ENCODE measurements at places on chromosomes 12 and 14.

DNA sequence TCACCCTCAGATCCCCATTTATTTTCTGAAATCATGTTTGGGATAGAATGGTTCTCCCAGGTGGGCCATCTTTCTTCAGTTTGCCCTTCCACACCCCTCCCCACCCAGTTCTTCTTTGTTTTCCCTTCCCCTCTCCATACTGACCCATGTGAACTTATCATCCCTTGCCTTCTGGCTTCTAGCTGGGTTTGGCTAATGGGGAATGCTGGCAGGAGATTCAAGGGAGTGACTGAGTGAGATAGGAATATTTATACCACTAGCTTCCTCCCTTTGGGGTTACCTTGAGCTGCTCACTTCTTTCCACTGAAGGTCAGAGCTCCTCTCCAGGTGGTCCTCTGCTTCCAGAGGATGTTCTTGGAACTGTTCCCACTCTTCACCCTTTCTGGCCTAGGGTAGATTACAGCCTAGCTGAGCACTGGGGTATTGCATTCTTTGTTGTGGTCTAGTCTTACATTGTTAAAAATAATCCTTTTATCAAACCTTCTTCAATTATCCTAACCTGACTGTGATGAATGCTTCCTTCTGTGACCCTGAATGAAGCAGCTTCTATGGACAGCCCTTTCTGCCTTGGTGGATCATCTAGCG, 88.3 kb upstream of the ATP2B1 start:
- no peak for DNase-seq

DNA sequence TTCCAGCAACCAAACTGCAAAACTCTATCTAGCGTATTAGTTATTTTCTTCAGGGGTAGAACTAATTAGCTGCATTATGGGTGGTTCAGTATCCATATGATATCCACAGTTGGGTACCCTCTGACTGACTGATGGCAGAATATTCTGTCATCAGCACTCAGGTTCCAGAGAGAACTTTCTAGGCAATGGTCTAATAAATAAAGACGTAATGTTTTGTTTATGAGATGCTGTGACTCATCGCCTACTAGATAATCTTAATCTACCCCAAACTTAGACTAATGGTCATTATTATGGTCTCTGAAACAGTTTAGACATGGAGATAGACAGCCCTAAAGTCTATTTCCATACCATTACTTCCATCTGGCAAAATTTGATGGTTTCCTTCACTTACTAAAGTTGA, 220.1 kb downstream of the MED13L start:
- no peak for DNase-seq

- DNase-seq: no peak
Measured at GRCh38 chr12:113416091-113416754, 6.0 kb upstream of the SDSL start.

- DNase-seq: no peak
Measured at GRCh38 chr14:103740991-103741689, 25.5 kb downstream of the ZFYVE21 start.

DNA sequence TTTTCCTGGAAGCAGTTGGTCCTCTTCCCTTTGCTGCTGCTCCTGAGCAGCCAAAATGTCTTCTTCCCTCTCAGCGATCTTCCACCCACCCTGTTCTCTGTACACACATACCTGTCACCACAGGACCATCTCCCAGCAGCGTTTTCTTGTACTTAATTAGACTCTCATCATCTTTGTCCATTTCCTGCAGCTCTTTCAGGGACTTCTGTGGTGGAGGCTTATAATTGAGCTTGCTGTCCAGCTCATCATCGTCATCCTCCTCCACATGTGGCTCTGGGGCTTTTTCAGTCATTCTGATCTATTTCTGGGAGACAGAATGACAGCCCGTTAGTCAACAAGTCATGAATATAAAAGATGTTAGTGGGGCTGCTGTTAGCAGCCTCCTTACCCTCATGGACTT, 11.0 kb downstream of the ARHGDIB start:
- no peak for DNase-seq

DNA sequence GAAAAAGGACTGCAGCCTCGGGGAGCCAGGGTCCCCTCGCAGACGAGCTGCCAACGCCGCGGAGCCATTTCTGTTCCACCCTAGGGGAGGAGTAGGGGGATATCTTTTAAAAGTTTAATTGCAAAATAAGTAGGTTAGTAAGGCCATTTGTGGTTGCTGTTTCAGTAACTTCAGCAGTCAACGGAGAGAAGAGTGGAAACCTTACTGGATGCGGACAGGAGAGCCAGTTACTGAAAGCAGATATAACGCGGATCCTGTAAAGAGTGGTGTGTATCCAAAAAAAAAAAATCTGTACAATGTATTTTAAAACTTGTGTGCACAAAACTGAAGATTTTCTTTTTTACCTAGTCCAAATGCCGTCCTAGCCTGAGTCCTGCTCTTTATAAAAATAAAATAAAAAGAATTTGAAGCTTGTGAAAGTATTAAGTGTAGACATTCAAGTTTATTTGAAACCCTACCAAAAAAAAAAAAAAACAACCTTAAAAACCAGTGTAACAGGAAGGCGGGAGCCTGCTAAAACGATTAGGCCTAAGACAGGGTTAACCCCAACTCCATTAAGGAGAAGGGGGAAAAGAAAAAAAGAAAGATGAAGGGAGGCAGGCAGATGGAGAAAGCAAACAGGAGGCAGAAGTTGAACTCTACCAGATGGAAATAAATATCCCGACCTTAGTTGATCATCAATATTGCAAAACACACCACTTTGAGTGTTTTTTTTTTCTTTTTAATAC, 1.0 kb upstream of the BTG1 start:
- DNase-seq: no peak

DNA sequence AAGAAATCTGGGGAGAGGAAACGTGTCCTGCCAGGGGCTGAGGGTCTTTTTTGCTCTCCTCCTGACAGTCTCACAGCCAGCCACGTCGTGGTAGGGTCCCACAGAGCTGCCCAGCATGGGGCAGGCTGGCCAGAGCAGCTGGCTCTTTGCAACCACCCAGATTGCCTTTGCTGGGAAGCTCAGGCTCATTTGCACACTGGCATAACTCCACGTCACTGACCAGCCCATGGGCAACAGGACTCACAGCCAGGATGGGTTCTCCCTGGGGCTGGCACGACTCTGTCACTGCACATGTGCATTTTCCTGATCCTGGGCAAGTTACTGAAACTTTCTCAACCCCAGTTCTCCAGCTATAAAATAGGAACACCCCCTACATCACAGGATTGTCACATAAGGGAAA, 242.2 kb downstream of the DPF3 start:
- no peak for DNase-seq

DNA sequence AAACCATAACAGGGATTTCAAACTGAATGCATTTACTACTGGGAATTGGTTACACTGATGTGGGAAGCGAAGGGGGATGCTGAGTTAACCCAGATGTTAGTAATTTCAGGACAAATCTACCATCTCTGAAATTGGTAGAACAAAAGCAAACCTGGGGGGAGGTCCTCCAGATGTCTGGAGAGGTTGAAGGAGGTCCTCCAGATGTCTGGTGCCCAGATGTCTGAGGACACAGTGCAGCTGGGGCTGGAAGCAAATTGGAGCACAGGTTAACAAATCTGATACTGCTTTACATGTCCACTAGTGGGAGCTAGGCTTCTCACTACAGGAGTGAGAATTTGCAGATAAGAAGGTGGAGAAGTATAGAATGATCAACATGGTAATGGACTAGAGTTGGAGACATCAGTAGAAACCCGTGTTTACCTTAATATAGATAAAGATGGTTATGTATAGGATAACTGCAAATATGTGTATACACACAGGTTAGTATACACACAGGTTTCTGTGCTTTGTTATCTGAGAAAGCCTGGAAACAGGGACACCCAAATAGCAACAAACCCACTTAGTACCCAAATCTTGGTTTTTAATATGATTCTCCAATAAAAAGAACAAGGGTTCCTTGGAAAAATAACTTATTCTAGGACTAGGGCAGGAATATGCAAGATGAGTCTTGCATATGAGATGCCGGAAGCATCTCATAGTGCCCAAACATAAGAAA, 162.5 kb downstream of the C12orf50 start:
- DNase-seq: no peak

- DNase-seq: no peak
Measured at GRCh38 chr14:82432301-82433105, 898.9 kb upstream of the SEL1L start.

- peak; percentile 48 for DNase-seq
Measured at GRCh38 chr12:57460468-57460784, 841 bp downstream of the GLI1 start.

- no peak for DNase-seq
Measured at GRCh38 chr12:113293100-113293499, 41.8 kb downstream of the SLC8B1 start.

GRCh38 chr12:83102499-83102898, 415.8 kb downstream of the TMTC2 start:
- DNase-seq: no peak

GRCh38 chr12:65699251-65699650, 125.0 kb upstream of the HMGA2 start:
- no peak for DNase-seq

DNA sequence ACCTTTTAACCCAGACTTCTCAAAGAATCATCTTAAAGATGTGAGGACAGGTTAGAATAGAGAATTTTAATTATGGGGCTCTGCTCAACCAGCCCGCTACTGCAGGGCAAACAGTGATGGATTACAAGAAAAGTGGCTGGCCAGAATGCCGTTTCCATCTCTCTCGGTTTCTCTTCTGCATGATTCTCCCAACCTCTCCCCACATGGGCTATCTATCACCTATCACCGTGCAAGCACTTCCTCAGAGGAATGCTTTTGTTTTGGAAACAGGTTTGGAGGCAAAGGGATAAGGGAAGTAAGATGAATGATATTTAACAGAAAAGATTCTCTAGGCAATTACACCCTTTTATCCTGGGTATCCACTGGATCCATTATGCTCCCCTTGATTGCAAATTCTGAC, 37.4 kb upstream of the PHC1 start:
- DNase-seq: no peak
